ENCODE measurements at places on chromosomes 12 and 14. TPM values are rescaled to one million over a fixed set of nuclear protein-coding genes. Genes with fewer than 3 reads are reported as not detected.

CKB gene
- total RNA-seq = 14.4 TPM

NCOR2 gene
- total RNA-seq = 49.3 TPM

AMN gene
- total RNA-seq = 0.56 TPM

KRT2 gene
- not detected for total RNA-seq

PGF gene
- total RNA-seq = 17.8 TPM
